ENCODE measurements at places on chromosomes 5 and 9.

DNA sequence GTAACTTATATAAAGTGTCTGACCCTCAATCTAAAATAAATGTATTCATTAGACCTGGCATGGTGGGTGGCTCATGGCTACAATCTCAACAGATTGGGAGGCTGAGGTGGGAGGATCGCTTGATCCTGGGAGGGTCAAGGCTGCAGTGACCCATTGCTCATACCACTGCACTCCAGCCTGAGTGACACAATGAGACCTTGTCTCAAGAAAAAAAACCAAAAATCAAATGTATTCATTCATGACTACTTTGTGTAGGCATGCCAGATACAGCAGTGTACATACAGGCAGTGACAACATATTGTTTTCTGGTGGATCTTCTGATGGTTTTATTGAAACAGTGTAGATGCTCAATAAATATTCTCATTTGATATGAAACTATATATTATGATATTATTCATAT, 201.0 kb downstream of the TRIM32 start:
- no peak for DNase-seq

- DNase-seq = no peak
These were observed 117.5 kb downstream of the HMHB1 start for GRCh38 chr5:143929486-143929885.

DNA sequence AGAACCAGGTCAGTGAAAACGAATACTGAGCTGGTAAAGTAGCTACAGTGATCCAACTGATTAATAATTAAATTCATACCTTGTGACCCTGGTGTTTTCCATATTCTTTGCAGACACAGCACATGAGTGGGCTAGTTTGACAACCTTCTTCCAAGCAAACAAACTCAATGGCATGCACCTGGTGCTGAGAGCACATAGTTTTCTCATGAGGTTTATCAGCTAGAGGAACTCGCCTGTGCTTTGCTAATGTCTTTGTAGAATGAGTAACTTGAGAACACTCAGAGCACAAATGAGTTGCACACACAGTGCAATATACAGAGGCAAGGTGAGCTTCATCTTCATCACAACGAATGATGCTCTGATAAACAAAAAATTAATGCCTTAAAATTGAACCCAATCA, 12.6 kb downstream of the TRIM23 start:
- no peak for DNase-seq

GRCh38 chr5:83031381-83031780, 45.8 kb downstream of the TMEM167A start:
- no peak for DNase-seq

DNA sequence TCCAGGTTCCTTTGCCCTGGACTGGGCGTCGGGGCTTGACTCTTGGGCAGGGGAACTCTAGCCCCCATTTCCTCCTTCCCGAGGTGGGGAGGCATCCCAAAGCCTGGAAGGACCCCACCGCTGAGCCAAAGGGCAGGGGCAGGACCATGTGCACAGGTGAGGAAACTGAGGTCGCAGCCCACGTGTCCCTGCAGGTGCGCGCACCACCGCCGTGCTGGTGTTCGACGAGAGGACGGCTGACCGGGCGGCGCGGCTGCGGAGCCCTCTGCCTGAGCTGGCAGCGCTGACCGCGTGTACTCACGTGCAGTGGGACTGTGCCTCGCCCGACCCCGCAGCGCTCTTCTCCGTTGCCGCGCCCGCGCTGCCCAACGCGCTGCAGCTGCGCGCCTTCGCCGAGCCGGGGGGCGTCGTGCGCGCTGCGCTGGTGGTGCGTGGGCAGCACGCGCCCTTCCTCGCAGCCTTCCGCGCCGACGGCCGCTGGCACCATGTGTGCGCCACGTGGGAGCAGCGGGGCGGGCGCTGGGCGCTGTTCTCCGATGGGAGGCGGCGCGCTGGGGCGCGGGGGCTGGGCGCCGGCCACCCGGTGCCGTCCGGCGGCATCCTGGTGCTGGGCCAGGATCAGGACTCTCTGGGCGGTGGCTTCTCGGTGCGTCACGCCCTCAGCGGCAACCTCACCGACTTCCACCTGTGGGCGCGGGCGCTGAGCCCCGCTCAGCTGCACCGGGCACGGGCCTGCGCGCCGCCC, 2.8 kb downstream of the ADGRD2 start:
- no peak for DNase-seq

GRCh38 chr9:115923903-115924668, 229.5 kb upstream of the PAPPA start:
- DNase-seq = no peak

- no peak for DNase-seq
These were observed 82.9 kb downstream of the COL23A1 start for GRCh38 chr5:178507151-178507932.
